Activated CD8-positive, alpha-beta memory T cell treated with anti-CD3 and anti-CD28 coated beads for 1 hour (primary cell): ENCODE measurements at places on chromosomes 3 and 15.

DNA sequence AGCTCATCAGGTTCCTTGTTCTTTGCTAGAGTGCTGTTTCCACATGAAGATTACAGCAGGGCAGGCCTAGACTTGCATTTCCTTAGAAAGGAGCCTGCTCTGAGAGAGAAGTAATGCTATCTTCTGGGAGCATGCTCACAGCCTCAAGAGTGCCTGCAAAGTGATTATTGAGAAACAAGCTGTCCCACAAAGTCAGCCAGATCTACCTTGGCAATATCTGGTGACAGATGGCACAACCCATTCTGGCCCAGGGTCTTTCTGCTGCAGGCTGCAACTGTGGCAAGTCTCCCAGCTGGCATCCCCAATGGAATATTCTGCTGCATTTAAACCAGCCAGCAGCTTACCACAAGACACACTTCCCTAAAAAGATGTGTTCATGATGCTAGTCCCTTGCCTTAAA is 29.3 kb downstream of the MTMR10 start:
- no peak for DNase-seq

GRCh38 chr15:90595763-90596155 is 66.0 kb downstream of the CRTC3 start:
- no peak for DNase-seq

GRCh38 chr3:107269136-107269535 is 108.1 kb upstream of the CCDC54 start:
- no peak for DNase-seq

DNA sequence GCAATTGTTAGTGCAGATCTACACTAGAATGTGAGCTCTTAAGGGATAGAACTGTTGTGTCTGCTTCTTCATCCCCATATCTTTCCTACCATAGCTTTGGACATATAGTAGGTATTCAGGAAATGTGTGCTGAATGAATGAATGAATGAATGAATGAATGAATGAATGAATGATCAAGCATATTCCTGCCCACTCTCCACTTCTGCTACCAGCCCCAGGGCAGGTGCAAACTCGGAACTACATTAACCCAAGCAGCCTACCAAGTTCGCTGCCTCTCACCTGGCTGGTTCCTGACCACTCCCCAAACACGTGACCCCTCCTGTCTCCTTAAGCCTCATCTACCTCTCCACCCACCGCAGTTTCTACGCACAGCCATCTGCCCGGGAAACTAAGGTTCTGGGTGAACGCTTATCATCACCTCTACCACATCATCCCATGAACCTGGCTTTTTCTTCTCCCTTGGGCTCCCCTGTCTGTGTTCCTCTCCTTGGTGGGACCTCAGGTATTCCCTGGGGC is 26.8 kb downstream of the PAQR5 start:
- no peak for DNase-seq

GRCh38 chr15:28895566-28895965 is 9.8 kb downstream of the APBA2 start:
- no peak for DNase-seq

DNA sequence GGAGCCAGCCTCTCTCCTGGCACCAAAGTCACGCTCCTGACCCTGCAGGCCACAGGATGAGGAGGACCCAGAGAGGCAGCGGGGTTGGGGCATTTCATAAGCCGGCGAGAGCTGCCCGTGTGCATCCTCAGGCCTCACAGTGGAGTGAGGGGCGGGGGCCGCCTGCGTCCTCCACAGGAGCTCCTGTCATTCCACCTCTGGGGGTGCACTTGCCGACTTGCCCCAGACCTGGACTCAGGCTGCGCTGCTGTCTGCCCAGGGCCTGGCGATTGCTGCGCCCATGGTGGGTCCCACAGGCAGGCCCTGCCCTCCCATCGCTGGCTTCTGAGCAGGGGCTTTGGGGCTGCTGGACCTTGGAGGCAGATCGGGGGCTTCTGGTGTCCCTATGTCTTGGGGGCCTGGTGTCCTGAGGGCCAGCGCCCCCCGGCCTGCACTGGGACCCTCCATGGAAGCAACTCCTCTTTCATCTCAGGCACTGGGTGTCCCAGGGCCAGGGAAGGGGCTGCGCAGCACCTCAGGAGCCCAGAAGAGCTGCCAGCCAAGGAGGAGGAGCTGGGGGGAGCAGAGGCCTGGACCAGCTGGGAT is 184.0 kb downstream of the GOLGA6L6 start:
- no peak for DNase-seq

DNA sequence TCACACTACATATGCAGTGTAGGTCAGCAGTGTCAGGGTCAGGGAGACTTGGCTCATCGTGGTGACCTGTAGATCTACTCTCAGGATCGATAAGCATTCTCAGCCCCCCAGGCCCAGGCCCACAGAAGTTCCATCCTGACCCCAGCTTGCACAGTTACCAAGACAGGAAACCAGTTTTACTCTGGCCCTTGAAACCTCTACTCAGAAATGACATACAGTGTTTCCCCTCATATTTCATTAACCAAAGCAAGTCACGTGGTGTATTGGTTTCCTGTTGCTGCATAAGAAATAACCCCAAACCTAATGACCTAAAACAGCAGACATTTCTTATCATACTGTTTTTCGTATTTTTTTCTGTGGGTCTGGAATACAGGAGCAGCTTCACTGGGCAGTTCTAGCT is 242.2 kb downstream of the SLCO3A1 start:
- no peak for DNase-seq

- no peak for DNase-seq
These were observed 15.1 kb downstream of the CMTM7 start for GRCh38 chr3:32406486-32407408.

GRCh38 chr3:105354429-105354828 is 12.3 kb upstream of the ALCAM start:
- no peak for DNase-seq

- no peak for DNase-seq
These were observed 72.9 kb downstream of the EPHA3 start for GRCh38 chr3:89180334-89180733.

GRCh38 chr15:96692826-96693225 is 362.3 kb downstream of the NR2F2 start:
- DNase-seq = no peak

- no peak for DNase-seq
These were observed 246.8 kb upstream of the ROBO1 start for GRCh38 chr3:80014576-80014975.

- DNase-seq = no peak
These were observed 103.5 kb upstream of the RPL32 start for GRCh38 chr3:12944849-12945248.

GRCh38 chr15:57035664-57036063 is 117.2 kb downstream of the TCF12 start:
- no peak for DNase-seq

DNA sequence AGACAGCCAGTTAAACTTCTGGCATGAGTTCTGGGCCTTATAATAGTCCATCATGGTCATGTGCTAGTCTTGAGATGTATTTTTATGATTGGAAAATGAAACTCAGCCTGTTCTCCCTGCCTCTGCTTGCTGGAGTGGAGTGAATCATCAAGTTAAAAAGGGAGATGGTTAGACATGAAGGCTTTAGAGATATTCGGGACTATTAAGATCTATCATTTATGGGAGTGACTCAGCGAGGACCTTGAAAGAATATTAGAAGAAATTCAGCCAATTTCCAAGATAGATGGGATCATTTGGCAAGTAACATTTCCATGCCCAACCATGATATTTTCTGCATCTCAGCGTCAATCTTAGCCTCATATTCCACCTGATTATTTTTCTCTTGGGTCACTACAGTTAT is 79.8 kb downstream of the AGBL1 start:
- DNase-seq = no peak

DNA sequence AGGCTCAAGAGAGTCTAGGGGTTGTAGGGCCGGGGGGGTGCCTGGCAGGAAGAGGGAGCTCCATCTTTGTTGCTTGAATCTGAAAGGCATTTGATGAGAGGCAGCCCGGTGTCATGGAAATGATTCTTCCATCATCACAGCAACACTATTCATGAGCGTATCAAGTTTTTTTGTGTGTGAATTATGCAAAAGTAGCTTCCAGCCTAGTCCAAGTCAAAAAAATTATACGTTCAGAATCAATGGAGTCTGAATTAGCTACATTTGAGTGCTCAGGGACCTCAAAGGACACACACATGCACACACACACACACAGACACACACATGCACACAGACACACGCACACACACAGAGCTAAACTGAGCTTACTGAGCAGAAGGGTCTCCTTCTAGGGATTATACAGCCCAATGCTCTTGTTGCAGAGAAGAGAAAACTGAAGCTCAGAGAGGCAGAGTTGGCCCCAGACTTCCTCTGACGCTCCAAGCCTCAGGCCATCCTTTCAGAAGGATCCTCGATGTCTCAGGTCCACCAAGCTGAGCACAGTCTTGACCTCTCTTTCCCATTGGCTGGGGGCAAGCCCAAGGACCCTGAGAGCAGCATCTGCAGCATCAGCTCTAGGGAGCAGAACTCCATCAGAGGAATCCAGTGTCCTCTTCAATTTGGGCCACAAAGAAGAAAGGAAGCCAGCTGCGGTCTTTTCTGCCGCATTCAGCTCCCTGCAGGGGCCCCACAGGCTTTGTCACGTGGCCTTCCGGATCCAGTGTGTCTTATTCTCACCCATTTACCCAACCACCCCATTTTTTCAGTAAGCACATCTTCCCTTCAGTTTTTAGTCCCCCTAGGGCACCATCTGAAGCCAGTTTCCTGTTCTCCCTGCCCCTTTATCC is 228.0 kb downstream of the UACA start:
- DNase-seq = no peak

DNA sequence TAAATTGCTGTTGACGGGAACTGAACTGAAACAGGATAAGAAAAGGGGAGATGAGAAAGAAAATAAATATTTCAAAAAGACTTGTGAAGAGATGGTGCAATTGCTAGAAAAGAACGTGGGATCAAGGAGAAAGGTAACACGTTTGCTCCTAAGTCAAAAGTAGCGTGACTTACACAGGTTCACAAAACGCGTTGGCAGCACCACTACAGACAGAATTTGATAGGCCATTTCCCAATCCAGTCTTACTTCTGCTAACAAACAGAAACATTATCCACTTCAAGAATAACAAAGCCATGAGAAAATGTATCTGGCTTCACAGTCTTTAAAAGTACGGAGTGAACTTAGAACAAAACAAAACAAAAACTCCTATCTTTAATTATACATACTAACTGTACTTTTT is 75.5 kb downstream of the DPH6 start:
- DNase-seq = no peak

DNA sequence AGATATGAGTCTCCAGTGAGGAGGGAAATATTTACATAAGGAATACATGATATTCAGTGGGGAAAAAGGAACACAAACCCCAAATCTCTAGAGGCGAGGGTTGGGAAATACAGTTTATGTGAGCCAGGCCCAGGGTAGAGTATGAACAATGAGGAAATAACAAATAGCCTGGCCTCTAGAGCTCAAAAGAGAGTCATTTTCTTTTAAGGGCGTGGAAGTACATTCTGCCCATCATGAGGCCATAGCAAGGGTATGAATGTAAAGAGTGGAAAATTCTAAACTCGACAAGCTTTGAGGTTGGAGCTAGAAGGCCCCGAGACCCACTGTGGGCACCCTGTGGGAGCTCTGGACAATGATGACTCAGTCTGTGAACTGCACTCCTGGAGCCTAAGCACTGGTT is 27.8 kb upstream of the IGF2BP2 start:
- no peak for DNase-seq

DNA sequence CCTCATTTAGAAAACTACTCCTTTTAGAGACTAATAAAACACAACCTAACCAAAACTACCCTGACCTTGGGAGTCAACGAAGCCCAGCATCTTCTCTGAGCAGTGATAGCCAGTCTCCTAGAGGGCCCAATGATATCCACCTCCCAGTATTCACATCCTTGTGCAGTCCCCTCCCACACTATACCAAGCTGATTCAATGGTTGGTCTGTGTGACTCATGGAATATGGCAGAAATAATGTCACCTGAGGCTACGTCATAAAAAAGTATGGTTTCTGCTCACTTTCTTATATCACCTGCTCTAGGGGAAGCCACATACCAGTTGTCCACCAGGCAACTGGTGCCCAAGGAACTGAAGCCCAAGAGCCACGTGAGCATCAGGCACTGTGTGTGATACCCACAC is 21.4 kb upstream of the USF3 start:
- DNase-seq = no peak

GRCh38 chr3:53921296-53921695 is 29.6 kb upstream of the SELENOK start:
- DNase-seq = no peak

GRCh38 chr15:36265422-36265821 is 314.0 kb upstream of the CDIN1 start:
- DNase-seq = no peak

DNA sequence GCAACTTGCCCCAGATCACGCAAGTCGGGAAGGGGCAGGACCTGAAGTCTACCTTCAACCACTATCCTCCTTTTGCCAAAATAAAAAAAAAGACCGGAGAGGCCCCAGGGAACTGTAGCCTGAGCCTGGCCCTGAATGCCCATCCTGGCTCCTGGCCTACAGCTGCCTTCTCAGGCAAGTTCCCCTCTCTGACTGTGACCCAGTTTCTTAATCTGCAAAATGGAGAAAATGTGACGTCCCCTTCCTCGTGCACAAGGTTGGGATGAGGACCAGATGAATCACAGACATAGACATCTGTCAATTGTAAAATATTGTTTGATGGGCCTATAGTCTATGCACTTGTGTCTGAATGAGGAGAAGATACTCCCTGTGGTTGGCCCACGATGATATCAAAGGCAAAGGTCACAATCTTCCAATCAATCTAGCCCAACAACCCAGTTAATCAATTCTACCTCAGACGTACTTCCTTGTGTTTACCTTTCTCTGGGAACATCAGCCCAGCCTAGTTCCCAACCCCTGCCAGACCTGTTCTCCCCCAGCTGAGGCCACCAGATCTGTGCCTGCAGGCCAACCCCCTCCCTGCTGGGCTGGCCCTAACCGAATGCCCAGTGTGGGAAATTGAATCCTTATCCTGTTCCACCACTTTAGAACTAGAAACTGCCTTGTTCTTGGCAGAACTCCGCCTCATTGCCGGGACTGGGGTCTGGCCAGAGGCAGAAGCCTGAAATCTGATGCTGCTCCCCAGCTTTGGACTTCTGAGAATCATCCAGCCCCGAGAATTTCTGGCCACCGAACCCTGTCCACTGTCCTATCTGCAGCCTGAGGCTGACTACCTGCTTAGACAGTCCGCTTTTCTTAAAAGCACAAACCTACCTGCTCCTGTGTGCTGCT is 101.8 kb upstream of the LIPC start:
- no peak for DNase-seq

DNA sequence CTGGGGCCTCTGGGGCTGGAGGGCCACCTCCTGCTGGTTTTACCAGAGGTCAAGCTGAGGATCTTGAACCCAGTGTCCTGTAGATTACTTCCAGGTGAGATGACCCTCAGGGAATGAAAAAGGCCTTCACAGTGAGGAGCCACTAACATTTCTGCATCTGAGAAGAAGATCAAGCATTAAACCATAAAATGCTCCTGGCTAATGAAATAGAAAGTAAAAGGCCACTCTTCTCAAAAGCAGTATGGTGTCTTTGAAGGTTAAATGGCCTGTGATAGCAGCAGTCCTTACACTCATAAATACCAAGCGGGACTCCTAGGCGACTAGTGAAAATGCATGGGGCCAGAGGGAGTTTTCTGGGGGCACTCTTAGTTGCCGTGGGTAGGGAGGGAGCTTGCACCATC is 47.0 kb upstream of the RGMA start:
- DNase-seq = no peak

GRCh38 chr15:63473999-63474809 is 30.2 kb upstream of the USP3 start:
- no peak for DNase-seq

- DNase-seq = no peak
These were observed 11.6 kb downstream of the RPL15 start for GRCh38 chr3:23928524-23928923.

GRCh38 chr3:8632402-8633237 is 12.0 kb downstream of the SSUH2 start:
- DNase-seq = no peak
